Muscle of arm (tissue), 14 donors: ENCODE measurements at places on chromosomes 6 and 20. TPM values are rescaled to one million over a fixed set of nuclear protein-coding genes. Genes with fewer than 3 reads are reported as not detected.

The AGER gene
- polyA plus RNA-seq = 19.7 TPM

The PRR18 gene
- polyA plus RNA-seq = 0.64 TPM

The TSPO2 gene
- polyA plus RNA-seq = not detected

The SLC24A3 gene
- 10.9 TPM for polyA plus RNA-seq

The SOX18 gene
- polyA plus RNA-seq = 5.8 TPM

The TOX2 gene
- not detected for polyA plus RNA-seq

The HEY2 gene
- 10.0 TPM for polyA plus RNA-seq

The SNX9 gene
- polyA plus RNA-seq = 30.9 TPM

The FABP7 gene
- polyA plus RNA-seq = 1.2 TPM

The TFAP2A gene
- polyA plus RNA-seq = 0.43 TPM

The IYD gene
- 0.05 TPM for polyA plus RNA-seq

The RNF5 gene
- 44.6 TPM for polyA plus RNA-seq

The WFDC10B gene
- polyA plus RNA-seq = not detected

The HDGFL1 gene
- not detected for polyA plus RNA-seq

The WDR27 gene
- polyA plus RNA-seq = 55.0 TPM

The TPBG gene
- polyA plus RNA-seq = 7.7 TPM

The PKHD1 gene
- polyA plus RNA-seq = 5.1 TPM

The PROKR2 gene
- not detected for polyA plus RNA-seq

The CD24 gene
- 18.8 TPM for polyA plus RNA-seq

The FAM83B gene
- polyA plus RNA-seq = 3.8 TPM

The EYA2 gene
- 1.6 TPM for polyA plus RNA-seq

The MICB gene
- polyA plus RNA-seq = 0.37 TPM

The GFOD1 gene
- polyA plus RNA-seq = 3.5 TPM

The SLC17A9 gene
- polyA plus RNA-seq = 0.77 TPM

The HUS1B gene
- polyA plus RNA-seq = not detected

The ZBP1 gene
- 0.25 TPM for polyA plus RNA-seq

The CCN6 gene
- polyA plus RNA-seq = not detected

The PHACTR3 gene
- polyA plus RNA-seq = 16.4 TPM

The ADGRF1 gene
- polyA plus RNA-seq = not detected

The GPSM3 gene
- 18.0 TPM for polyA plus RNA-seq

The EPPIN gene
- polyA plus RNA-seq = not detected

The RNF217 gene
- polyA plus RNA-seq = 50.6 TPM
